ENCODE measurements at places on chromosomes 5 and 9.

- no peak for DNase-seq
Measured at GRCh38 chr9:136143215-136144001, 24.7 kb upstream of the TMEM250 start.

DNA sequence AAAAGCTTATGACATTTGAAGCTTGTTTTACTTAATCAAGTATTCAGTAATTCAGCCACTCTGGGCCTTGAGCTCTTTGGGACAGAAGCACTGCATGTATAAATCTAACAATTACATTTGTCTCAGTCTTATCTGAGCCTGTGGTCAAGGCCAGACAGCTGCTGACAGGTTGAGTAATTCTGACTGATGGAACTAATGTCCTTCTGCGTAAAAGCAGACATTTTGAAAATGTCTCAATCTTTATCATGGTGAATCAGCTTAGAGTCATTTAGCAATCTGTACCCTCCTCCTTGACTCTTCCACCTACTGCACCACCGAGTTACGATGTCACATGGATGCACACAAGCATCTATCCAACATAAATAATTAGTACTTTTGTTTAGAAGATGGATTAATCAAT is 400.0 kb downstream of the ARRDC3 start:
- no peak for DNase-seq

- no peak for DNase-seq
Measured at GRCh38 chr5:83256091-83256780, 178.9 kb downstream of the XRCC4 start.

- DNase-seq = no peak
Measured at GRCh38 chr5:169072233-169072632, 228.7 kb downstream of the SLIT3 start.

DNA sequence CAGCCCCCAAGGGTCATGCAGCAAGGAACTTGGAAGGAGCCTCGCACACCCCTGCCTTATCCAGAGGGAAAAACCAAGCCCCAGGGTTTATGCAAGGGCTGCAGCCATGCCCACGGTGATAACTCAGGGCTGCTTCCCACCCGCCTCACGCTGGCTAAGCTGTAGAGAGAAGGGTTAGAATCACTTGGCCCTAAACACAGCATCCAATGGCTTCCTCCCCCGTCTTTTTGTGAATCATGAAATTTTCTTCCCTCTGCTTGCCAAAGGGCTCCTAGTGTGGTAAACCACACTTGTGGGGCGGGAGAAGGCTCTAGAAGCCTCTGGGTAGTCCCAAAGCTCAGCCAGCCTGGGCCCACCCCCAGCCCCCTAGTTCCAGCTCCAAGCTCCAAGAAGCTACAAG is 55.9 kb upstream of the ORM1 start:
- no peak for DNase-seq

DNA sequence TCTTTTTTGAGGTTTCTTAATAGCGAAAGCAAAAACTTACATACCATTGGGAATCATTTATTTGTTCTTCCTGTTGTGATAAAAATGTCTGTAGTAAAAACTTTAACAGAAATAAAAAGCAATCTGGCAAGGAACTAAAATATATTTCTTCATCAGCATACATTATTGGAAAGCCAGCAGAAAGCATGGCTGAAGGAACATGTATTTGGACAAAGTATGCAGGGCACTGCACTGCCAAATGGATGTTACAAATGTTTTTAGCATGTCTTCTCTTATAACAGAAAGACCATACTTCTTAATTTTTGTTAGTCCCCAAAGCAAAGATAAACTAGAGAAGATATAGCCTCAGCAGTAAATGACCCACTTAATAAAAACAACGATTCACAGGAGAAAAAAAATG is 80.5 kb downstream of the SMIM15 start:
- DNase-seq = no peak

DNA sequence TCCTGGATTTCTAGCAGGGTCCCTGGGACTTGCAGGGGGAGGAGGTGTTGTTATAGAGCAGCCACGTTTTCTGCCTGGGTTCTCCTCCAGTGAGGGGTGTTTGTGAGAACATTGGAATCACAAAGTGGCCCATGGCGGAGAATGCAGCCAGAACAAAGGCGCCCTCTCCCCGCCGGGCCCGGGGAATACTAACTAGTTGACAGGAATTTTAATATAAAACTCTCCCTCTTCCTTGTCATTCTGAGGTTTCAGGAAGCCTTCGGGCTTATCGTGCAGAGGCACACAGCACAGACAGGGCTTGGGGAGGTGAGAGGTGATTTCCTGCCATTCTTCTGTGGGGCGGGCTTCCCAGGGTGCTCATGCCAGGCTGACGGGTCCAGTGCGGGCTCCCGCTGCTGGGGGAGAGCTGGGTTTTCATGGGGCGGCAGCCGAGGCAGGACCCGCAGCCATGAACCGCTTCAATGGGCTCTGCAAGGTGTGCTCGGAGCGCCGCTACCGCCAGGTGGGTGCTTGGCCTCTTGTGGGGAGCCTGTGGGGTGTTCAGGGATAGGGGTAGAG is 37.7 kb downstream of the RGS3 start:
- no peak for DNase-seq

DNA sequence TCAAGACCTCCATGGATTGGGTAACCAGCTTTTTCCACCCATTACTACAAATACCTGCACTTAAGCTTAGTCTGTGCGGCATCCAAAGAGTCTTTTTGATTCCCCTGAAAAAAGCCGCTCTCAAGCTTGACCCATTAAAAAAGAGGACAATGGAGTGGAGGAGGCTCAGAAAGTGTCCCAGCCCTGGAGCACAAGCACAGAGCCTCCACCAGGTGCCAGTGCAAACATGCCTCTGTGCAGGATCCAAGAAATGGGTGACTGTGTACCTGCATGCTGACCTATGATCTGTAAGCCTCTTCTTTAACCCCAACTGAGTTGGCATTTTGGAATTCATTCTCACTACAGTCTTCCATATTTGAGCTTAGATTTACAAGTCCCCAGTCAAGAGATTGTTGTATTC is 168.3 kb upstream of the TLE4 start:
- no peak for DNase-seq
